ENCODE measurements at places on chromosomes 6 and 20. TPM values are rescaled to one million over a fixed set of nuclear protein-coding genes. Genes with fewer than 3 reads are reported as not detected.

DNA sequence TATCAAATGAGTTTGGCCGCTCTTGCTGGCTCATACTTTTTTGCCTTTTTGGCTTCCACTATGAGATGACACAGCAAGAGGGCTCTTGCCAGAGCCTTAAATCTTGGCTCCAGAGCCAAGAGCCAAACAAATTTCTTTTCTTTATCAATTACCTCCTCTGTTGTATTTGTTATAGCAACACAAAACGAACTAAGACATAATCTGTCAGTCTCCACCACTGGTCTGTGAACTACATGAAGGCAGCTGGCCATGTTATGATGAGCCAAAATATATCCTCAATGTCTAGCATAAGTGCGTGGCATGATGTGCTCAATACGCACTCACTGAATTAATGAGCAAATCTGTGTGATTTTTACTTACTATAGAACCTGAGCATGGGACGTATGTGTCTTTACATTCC, 220.0 kb upstream of the ZNF217 start:
- DNase-seq = no peak

GRCh38 chr6:122389704-122390372, 9.6 kb upstream of the HSF2 start:
- no peak for DNase-seq

DNA sequence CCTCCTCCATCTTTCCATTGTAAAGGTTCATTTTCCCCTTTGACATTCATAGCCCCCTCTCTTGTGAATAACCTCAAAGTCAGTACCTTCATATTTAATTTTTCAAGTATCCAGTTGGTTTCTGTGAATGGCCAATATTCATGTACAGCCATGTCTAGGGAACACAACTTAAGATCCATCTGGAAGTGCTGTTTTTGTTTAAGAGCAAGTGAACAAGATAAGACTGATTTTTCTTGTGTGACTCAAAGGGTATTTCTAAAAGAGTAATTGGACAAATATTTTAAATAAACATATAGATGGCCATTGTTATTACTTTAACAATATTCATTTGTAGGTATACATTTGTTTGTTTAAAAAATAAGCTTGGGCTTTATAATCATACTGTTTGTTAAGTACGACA, 92.9 kb downstream of the RTN4IP1 start:
- no peak for DNase-seq

DNA sequence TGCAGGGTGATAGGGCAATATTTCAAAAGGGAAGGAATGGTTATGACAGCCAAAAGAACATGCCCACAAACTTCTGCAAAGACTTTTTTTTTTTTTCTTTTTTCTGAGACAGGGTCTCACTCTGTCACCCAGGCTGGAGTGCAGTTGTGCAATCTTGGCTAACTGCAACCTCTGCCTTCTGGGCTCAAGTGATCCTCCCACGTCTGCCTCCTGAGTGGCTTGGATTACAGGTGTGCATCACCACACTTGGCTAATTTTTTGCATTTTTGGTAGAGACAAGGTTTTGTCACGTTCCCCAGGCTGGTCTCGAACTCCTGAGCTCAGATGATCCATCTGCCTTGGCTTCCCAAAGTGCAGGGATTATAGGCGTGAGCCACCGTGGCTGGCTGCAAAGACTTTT, 117.6 kb upstream of the ADGRF1 start:
- DNase-seq = no peak

- no peak for DNase-seq
Measured at GRCh38 chr6:84172080-84172479, 55.4 kb downstream of the CEP162 start.

The GPR6 gene
- not detected for total RNA-seq

DNA sequence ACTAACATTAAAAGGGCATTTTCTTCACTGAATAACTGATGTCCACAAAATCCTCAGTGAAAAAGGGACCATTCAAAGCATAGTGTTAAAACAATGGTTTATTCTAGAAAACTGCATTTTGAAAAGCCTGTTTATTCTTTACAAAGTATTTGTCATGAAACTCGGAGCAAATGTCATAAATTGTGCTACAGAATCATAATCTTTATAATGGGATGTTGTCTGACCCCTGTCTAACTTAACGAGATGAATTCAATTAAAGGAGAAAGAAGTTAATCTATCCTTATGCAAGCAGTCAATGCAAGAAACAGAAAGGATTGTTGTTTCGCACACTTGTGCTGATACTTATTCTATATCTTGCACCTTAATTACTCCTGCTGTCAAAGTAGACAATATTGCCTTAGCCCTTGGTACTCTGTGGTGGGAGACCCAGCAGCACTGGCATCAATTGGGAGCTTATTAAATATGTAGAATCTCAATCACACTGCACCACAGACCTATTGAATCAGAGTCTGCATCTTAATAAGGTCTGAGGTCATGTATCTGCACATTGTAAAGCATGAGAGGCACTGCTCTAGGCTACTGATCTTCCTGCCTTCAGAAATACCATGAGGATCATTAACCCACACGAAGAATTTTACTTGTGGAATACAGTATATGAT, 708.3 kb downstream of the HDGFL1 start:
- no peak for DNase-seq

All from suprapubic skin (tissue), 4 donors.